ENCODE measurements at places on chromosomes 4 and X.
A peak's percentile ranks its signal among the peaks of the same experiment; 100 is the strongest.

DNA sequence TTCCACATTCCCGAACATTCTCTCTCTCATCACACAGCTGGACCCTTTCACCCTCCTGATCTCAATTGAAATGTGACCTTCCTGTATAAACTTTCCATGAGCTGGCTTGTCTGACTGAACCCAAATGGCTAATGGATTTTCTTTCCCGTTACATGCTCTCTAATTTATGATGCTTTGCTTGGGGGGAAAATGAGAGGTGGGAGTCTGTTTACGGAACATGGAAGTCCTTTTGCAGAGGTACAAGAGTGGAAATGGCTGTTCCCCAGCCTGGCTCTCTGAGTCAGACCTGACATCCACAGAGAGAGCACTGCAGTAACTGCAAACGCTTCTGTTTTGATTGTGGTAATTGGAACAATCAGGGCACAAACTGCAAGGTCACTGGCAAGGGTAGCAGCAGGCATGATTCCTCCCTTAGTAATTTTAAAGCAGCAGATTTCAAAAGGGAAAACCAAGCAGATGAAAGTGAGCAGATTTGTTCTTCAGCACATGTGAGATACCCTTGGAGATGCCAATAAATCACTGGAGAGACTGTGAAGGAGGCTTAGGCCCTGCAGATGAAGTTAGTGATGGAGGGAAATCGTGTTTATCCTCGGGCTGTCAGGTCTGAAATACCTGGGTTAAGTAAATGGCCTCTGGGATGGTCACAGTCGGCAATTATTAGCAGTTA lies 83.9 kb downstream of the SNCA start:
- peak; percentile 95 for DNase-seq

GRCh38 chr4:25972984-25973745 lies 59.1 kb downstream of the SMIM20 start:
- DNase-seq, result no peak

DNA sequence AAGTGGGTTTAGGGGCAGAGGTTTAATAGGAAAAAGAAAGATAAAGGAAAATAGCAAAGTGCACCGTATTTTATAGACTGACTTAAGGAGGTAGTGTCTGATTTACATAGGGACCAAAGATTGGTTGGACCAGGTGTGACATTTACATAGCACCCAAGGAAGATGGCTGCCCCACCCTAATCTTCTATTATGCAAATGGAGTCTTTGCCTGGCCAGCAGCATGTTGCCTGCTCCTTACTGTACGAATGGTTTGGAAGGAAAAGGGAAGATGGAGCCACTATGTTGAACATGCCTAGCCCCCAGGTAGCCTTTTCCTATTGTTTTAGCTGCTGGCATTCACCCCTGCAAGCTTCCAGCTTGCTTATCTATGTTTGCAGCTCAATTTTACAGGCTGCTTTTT lies 146.2 kb upstream of the PDE5A start:
- DNase-seq, result no peak

GRCh38 chr4:61638591-61638990 lies 438.5 kb downstream of the ADGRL3 start:
- DNase-seq, result peak; percentile 29

DNA sequence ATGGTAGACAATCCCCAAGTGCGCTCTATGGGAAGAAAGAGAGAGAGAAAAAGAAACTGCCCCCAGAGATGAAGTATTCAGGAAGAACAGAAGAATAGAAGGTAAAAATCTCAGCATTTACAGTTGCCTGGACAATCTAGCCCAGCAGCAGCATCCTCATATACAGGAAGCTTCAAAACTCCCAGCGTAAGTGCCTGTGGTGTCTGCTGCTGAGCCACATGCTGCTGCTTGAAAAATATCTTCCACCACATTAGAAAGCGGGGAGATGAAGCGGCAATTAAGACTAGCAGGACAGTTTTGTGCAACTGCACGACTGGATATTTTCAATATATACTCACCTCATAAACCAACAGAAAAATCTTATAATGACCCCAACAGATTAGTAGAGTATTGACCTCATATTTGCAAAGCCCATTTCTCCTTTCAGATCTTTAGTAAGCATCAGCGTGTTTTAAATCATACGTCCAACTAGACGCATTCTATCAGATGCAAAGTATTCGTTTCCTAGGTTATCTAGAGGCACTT lies 972.0 kb upstream of the TENM3 start:
- no peak for DNase-seq

DNA sequence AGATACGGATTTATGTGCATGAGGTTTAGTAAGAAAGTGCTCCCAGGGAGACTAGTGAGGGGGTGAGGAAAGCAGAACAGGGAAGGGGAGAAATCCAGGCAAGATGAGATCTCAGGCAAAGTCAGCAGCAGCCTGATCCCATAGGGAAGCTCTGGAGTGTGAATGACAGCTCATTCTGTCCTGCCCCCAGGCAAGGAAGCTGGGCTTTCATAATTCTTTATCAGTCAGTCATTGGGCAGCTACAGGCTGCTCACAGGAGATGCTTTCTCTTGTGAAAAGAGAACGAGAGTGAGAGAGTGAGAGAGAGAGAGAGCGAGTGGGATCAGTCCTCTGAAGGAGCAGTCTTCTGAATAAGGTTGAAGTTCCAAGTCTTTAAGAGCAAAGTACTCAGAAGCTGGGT lies 48.1 kb downstream of the SRPX start:
- no peak for DNase-seq

- no peak for DNase-seq
Measured at GRCh38 chr4:131348263-131348662, 1800.8 kb upstream of the PCDH10 start.

- DNase-seq, result no peak
Measured at GRCh38 chr4:71749008-71749594, 34.8 kb downstream of the GC start.

DNA sequence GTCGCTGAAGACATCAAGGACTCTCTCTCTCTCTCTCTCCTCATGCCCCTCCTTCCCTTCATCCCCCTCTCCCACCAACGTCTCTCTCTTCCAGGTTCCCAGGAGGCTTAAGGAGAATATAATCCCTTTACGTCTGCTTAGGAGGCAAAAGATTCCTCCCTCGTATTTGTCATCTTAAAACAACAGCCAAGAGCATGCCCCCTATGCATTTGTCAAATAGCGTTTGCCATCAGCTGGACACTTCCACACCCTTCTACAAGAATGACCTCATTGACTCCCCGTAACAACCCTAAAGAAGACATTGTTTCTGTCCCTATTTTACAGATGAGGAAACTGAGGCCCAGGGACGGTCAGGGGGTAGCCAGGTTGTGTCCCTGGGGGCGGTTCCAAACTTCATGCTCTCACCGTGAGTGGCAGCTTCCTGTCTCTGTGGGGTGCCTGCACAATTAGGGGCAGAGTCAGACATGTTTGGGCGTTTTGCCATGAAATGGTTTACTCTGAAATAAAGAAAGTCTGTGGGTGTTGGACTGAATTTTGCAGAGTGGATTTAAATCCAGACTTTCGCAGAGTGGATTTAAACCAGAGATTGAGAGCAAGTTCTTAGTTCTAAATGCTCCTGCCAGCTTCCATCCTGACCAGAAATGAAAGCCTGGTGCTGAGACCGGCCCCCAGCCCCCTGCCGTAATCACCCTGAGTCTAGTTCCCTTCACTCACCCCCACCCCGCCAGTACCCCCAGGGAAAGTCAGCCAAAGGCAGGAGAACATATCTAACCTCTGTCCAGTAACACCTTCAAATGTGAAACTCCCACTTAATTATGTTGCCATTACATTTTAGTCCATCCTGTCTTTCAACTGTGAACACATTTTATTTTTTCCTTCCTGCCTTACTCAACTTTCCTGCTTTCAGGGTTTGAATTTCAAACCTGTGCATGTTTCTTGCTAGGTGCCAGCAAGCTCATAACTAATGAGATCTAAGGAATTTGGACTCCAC lies 44.3 kb upstream of the TBL1X start:
- DNase-seq, result no peak

DNA sequence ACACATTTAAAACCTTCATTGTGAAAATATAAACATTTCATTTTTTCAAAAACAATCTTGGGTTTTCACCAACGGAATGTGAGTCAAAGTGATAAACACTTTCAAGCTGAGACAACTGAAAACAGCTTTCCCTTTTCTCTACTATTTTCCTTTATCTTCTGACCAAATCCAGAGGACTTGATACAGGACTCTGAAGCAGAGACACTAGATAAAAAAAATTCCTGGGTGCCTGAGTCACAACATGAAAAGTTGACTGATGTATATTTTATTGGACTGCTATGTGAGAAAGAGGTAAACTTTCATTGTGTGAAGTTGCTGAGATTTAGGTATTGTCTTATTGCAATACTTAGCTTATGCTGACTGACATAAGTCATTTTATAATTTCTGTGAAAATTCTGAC lies 411.2 kb downstream of the SPOCK3 start:
- no peak for DNase-seq

GRCh38 chr4:168784786-168785461 lies 225.1 kb downstream of the CBR4 start:
- DNase-seq, result no peak

DNA sequence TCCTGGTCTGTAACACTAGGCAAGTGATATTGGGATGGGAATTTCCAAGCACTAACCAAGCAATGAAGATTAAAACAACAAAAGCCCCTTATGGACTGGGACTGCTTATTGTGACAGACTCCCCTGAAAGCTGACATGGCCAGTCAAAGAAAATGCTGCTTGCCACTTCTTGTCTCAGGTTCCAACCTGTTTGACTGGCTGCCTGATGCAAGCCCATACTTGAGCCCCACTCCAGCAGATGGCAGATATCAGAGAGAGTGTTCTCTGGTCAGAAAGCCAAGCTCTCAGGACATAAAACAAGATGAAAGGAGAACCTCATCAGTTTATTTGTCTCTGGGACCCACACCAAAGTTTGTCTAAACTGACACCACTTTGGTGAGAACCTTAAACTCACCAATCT lies 15.5 kb upstream of the IGBP1 start:
- DNase-seq, result no peak

DNA sequence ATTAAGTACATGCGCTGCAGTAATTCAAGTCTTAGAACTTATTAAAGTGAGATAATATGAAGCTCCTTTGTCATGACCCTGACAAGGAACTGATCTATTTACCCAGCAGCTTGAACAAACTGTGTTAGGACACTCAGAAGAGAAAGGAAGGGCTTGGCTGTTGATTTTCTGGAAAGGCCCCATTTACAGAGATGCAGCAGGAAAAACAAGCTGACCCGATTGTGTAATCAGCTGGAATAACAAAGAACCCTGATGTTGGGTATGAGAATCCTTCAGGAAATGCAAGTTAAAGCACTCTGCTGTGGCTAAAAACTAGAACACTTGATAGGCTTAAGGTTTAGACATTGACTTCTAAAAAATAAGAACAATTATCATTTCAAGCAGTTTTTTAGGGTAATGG lies 64.8 kb downstream of the TBC1D9 start:
- peak; percentile 60 for DNase-seq

DNA sequence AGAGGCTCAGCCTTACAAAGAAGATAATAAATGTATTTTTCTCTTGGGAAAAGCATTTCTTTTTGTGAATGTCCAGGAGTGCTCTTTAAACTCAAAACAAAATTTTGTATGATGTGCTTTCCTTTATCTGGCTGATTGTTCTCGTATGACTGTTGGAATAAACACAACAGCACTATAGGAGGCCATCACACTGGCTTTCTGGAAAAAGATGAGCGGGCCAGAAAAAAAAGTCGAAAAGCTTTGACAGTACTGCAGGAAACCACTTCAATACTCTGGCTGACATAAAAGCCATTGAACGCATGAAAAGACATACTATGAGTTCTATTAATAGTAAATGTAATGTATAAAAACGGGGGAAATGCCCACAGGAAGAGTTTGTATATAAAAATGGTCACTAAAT lies 64.7 kb upstream of the CTSO start:
- no peak for DNase-seq

- no peak for DNase-seq
Measured at GRCh38 chr4:133968174-133968573, 233.4 kb downstream of the PABPC4L start.

DNA sequence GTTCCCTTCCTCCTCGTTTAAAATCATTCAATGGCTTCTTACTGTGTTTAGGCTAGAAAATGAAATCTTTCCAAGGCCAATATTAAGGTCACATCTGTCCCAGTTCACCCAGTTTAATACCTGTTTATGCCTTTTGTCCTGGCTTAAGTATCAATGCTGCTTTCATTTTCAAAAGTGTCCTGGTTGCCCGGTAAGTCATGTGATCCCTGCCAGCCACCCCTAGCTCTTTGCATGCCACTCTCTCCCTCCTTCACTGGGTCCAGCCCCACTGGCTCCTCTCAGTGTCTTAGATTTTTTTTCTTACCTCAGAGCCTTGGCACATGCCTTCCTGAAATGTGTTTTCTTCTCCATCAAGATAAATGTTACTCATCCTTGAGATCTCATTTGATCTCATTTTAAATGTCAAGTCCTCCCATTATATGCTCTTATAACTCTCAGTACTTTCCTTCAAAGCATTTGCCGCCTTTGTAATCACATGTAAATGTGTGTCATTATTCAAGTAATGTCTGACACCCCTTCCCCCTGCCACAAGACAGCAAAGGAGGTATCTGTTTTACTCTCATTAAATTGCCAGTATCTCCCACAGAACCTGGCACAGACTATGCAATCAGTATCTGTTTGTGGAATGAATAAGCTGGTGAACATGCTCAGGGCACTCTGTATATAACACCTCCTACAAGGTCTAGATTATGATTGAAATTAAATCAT lies 472.5 kb upstream of the RPS6KA3 start:
- DNase-seq, result no peak

- no peak for DNase-seq
Measured at GRCh38 chr4:35151816-35152572, 1092.3 kb downstream of the ARAP2 start.

GRCh38 chr4:36282503-36283030 lies 1.2 kb downstream of the DTHD1 start:
- no peak for DNase-seq

DNA sequence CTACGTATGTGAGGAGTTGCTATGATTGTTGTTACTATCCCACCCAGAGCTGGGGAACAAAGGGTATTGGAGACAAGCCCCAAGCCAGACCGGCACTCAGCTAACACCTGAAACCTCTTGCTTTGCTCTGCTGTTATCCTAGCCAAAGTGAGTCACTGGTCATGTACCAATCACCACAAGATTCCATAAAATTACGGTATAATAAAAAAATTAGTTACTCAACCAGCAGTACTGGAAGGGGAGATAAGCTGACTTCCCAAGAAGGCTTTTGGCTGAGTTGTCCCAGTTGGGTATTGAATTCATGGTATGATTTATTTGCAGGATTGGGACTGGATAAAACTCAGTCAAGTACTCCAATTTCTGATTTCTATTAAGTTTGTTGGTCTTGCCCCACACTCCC lies 5.3 kb downstream of the EDA2R start:
- peak; percentile 75 for DNase-seq

- DNase-seq, result no peak
Measured at GRCh38 chr4:139314047-139314800, 11.9 kb upstream of the NDUFC1 start.

DNA sequence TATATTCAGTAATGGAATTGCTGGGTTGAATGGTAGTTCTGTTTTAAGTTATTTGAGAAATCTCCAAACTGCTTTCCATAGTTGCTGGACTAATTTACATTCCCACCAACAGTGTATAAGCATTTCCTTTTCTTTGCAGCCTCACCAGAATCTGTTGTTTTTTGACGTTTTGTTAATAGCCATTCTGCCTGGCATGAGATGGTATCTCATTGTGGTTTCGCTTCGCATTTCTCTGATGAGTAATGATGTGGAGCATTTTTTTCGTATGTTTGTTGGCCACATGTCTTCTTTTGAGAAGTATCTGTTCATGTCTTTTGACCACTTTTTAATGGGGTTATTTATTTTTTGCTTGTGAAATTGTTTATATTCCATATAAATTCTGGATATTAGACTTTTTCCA lies 13.6 kb upstream of the MAGED4B start:
- DNase-seq, result peak; percentile 19
